ENCODE measurements at places on chromosomes 2 and 18.
A peak's percentile ranks its signal among the peaks of the same experiment; 100 is the strongest.

- no peak for DNase-seq
These were observed 27.9 kb downstream of the SETBP1 start for GRCh38 chr18:44708451-44709083.

- no peak for DNase-seq
These were observed 11.6 kb upstream of the FAHD2A start for GRCh38 chr2:95390881-95391321.

- DNase-seq: no peak
These were observed 184.4 kb downstream of the CNTNAP5 start for GRCh38 chr2:124209441-124209840.

GRCh38 chr2:145408980-145409379 lies 889.1 kb upstream of the ZEB2 start:
- DNase-seq: no peak

GRCh38 chr2:203870941-203871340 lies 3.4 kb downstream of the CTLA4 start:
- DNase-seq: peak; percentile 69

DNA sequence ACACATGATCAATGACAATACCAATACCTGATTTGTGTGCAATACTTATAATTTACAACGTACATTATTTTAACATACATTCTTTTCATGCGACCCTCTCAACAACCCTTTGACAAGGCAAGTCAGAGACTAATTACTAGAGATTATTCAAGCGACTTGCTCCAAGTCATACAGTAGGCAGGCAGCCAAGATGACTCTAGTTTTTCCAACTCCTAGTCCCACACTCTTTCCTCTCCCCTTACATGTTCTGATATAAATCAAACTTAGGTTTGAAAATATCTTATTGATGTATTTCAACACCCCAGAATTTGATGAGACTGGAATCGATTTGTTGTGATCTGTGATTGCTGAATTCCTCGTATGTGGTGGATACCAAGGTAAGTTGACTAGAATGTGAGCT lies 8.0 kb upstream of the CYP27C1 start:
- DNase-seq: no peak

DNA sequence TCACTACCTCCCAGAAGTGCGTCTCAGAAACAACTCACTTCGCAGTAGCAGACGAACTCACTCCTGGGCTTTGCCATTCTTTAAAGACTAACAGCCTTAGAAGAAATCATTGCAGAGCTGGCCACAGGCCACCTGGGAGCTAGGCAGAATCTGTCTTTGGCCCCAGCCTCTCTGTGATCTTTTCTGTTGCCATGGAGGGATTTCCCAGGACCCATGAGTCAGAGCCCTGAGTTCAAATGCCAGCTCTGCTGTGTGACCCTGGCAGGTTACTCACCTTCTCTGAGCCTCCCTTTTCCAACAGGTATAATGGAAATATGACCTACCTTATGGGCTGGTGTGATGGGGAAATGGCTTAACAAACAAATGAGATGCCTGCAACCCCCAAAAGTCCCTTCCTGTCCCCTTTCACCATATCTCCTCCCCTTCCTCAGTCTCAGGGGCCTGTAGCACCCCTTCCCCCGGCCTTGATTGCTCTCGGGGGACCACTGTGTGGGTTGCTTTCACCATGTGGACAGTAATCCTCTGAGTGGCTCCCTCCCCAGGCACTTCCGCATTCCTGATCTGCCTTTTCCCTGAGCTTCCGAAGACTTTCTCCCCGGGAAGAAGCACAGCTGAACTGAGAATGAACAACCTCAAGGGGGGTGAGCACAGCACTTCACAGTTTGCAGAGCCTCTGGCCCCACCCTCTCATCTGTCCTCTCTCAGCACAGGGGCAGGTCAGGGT lies 34.0 kb upstream of the SLC66A3 start:
- no peak for DNase-seq

DNA sequence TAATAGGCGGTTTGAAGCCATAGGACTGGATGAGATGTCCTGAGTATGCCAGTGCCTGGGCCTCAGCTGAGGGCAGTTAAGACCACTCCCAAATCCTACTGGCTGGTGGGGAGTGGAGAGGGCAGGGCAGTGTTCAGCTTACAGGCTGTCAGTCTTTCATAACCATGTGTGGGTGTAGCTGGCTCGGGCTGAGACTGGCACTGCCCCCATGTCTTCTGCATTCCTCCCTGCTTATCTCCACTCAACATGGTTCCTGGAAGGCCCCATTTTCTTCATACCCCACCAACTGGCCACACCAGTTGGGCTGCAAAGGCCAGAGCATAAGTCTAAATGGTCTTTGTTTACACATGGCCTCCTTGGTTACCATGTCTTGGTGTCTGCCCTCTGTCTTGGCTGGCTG lies 17.2 kb upstream of the IL37 start:
- no peak for DNase-seq

- no peak for DNase-seq
These were observed 58.9 kb upstream of the TEX51 start for GRCh38 chr2:126839796-126840195.
